ENCODE measurements at places on chromosomes 11 and 22.
A peak's percentile ranks its signal among the peaks of the same experiment; 100 is the strongest.

DNA sequence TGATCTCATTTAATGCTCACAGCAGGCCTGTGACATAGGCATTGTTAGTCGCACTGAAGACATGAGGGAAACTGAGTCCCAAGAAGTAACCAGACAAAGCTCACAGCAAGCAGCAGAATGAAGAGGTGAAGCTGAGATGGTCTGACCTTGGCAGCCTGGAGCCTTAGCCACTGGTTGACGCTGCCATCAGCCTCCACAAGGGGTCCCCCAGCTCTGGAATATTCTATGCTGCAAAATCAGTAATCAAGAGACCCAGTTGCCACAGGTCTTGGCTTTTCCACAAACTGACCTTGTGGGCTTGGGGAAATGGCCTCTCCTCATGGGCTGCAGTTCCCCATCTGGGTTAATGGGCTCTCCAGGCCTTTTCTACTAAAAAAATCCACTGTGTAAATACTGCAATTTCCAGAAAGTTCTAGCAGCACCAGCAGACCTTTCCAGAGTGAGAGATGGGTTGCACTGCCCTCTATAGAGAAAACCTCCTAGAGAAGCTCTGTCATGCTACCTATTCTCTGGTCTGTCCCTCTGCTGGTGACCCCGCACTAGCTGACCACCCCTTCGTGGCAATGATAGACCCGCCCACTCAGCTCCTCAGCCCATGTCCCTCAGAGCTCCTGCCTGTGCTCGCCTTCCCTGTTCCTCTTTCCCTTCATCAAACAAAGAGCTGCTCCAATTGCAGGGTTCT, 22.6 kb upstream of the ISX start:
- no peak for DNase-seq

GRCh38 chr11:66901964-66902390, 45.1 kb downstream of the LRFN4 start:
- no peak for DNase-seq

DNA sequence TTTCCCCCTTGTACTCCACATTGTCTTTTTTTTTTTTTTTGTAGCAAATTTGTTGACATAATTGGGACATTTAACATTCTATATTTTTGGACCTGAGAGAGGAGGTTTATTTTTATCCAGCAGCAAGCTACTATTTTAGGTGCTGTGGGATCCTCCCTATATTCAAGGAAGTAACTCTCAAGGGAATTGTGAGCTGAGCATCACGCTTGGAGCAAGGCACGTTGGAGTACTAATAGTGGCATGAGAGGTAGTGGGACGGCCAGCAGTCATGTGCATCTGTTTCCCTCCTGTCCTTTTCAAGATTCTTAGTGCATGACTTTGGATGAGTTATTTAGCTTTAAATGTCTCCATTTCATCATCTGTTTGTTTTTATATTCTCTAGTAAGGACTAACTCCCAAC, 52.3 kb downstream of the EXT2 start:
- DNase-seq, result no peak

DNA sequence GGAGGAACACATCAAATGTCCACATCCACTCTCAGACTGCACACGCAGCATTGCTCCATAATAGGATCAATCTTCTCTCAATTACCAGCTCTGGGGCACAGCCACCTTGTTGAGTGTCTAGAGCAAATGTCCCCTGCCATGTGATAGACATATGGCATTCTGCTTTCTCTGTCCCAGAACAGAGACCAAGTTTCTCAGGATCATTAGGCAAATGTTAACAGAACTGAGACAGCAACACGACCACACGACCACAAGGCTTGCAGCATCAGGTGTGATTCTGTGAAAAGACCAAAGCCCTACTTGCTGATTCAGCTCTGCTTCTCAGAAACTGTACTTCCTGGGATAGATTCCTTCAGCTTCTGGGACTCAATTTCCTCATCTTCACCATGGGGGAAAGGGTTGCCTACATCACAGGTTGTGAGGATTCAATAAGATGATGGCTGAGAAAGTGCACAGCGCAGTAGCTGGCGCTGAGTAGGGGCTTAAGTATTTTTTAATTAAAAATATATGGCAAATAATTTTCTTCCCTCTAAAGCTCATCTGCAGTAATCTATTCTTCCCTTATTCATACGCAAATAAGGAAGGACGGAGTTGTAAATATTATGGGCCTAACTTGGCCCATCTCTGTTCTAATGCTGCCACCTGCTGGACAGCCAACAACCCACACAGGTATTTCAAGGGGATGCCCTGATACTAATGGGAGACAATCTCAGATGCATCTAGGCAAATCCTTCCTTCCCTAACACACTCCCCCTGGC, 54.3 kb upstream of the USP47 start:
- DNase-seq, result peak; percentile 28

GRCh38 chr11:1163321-1163910, 5.7 kb downstream of the MUC5AC start:
- DNase-seq, result no peak

DNA sequence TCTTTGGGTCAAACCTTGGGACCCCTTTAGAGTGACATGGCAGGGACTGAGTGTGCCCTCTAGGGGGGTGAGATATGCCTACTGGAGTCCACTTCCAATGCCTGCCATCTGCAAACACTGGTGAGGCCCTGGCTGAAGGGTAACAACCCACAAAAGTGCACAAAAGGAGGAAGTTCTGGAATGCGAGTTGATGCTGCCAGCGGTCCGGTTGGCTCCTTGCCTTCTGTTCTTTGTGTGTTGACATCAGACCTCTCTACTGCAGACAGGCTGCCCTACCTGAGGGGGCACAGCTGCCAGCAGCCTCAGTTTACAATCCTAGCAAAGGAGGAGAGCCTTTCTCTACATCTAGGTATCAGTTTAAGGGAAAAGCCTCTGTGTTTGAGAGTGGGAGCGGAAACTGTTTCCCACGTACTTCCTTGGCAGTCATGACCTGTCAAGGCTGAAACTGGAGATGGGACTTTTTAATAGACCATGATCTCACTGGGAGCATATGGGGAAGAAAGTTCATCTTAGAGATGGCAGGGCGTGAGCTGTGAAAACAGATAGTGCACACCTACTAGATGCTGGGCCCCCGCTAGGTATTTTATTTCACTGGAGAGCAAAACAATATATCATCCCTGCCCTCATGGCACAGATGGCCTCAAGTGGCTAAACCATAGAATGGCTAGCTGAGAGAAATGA, 27.2 kb downstream of the BMAL1 start:
- no peak for DNase-seq

- no peak for DNase-seq
Measured at GRCh38 chr11:125365196-125365931, 130.7 kb downstream of the FEZ1 start.

- no peak for DNase-seq
Measured at GRCh38 chr11:9847636-9848035, 183.8 kb downstream of the SWAP70 start.

DNA sequence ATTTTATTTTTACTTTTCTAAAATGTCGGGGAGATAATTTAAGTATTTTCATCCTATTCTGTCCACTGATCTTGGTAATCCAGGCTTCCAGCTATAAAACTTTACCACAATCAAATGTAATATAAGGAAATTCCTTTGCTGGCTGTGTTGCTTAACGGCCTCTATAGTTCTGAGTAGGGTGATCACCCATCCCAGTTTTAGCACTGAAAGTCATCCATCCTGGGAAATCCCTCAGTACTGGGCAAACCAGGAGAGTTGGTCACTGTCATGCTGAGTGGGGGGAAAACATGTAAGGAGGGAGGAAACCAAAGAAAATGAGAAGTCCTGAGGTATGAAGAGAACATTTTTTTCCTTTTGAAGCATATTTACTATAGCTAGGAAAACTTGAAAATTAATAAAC, 12.8 kb upstream of the BACE1-AS start:
- no peak for DNase-seq

GRCh38 chr11:105344938-105345337, 205.4 kb upstream of the CARD18 start:
- no peak for DNase-seq

DNA sequence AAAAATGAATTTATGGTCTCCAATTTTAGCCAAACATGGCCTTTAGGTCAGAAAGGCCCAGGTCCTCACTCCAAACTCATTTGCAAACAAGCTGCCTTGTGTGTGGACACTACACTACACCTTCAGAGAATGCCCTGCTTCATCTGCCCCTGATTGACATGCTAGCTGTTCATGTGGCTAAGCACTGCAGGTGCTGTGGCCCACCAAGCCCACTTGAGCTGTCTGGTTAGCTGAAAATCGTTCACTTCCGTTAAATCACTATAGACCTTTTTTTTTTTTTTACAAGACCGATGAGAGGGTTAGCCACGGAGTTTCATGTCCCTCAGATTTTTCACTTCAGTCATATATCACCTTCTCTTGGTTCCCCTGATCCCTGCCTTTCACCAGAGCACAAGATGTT, 39.3 kb downstream of the NF2 start:
- DNase-seq, result no peak

DNA sequence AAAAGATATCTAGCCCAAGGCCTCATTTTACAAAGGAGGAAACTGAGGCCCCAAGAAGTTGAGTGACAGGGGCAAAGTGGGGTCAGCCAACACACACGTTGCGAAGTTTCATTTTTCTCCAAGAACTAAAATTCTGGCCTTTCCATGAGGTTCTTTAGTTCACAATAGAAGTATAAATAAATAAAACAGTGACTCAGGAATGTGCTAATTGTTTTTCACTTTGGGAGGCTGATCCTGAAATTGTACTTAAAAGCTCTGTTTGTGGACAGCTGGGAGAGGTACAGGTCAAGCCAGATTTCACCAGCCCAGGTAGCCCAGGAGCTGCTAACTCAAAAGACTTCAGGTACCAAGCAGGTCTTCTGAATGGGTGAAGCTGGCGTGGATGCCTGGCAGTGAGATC, 105.2 kb downstream of the TRAF6 start:
- no peak for DNase-seq

DNA sequence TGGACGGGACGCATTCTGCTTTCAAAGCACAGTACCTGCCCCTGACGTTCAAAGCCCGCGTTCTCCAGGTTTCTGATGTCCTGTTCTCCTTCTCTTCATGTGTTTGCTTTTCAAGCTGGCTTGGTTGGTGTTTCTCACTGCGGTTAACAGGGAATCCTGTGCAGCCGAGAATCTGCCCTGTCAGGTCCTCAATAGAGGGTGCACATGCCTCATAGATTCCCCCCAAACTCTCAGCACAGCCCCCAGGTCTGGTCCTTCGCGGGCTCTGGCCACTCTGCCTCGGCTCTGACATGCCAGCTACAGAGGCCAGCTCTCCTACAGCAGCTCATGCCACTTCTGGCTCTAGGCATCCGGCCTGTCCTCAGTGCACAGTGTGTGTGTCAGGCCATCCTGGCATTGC, 1343.8 kb downstream of the TBC1D22A start:
- DNase-seq, result no peak

- DNase-seq, result no peak
Measured at GRCh38 chr22:33350491-33350890, 292.3 kb upstream of the SYN3 start.

GRCh38 chr11:86637988-86638387, 34.4 kb downstream of the ME3 start:
- no peak for DNase-seq

DNA sequence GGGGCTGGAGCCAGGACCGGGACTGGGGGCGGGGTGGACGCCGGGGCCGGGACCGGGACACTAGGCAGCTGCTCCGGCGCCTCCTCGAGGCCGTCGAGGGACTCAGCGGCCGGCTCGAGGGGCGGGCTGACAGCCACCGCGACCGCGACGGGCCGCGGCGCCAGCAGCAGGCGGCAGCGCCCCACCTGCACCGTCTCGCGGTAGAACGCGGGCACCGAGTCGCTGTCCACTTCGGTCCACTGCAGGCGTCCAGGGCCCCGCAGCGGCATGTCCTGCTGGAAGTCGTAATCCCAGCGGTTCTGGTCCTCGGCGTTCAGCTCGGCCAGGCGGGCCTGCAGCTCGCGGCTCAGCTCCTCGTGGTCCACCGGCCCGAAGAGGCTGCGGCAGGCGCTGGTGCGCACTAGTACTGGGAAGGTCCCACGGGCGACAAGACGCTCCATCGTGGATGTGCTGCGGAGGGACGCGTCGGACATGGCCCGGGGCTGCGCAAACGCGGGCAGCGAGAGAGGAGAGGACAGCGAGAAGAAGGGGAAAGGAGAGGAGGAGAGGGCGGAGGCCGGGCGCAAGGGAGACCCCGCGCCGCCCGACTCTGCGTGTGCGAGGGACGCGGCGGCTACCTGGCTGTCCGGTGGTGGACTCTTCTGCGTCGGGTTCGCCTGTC, 428 bp downstream of the CDKN1C start:
- DNase-seq, result peak; percentile 86

DNA sequence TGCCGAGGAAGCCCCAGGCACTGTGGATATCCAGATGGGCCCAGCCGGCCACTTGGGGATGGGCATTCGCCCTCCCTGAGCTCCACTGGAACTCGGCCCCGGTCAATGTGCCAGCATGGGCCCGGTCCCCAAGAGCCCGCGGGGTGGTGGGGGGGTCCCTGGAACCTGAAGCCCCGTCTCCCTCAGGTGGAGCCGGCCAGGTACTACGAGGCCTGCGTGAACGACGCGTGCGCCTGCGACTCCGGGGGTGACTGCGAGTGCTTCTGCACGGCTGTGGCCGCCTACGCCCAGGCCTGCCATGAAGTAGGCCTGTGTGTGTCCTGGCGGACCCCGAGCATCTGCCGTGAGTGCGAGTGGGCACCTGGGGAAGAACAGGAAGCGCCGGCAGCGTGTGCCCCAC, 21.2 kb downstream of the MUC5AC start:
- no peak for DNase-seq

DNA sequence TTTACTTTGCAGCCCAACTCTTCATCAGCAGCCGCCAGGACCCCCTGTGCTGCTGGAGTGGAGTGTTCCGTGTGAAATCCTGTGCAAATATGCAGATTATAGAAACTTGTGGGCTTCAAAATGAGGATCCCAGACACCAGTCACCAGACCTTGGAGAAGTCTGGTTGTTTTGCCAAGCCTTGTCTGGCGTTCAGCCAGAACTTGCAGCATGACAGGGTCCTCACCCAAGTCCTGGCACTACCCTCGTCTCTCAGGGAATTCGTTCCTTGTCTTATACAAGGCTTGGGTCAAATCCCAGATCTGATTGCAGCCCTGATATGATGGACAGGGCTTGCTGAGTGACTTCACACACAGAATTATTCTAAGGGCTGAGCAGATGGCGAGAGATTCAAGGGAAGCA, 18.9 kb downstream of the SHISAL1 start:
- no peak for DNase-seq

DNA sequence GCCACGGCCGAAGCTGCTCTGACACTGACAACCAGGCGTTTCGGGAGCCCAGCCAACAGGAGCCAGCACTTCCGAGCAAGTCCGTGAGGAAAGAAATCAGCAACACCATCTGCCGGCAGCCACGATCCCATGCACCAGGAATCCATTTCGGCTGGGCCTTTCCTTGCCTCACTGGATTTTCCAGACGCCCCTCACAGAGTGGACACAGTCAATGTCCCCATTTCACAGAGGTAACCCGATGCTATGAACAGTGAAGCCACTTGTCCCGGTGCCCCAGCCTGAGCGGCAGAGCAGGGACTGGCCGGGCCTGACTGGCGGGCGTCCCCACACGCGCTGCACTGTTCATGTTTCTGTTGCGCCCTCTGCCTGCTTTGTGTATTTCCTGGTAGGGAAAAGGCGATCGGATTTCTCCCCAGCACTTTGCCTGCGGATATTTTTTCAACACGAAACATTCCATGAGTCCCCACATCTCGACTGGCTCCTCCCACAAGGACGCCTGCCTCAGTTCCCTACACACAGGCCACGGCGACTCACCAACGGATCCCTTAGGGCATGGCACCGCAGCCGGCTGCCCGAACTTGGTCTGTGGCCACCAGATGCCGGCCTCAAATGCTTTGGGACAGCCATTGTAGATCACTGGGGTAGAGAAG, 55.3 kb downstream of the TRMU start:
- no peak for DNase-seq

- DNase-seq, result no peak
Measured at GRCh38 chr11:117387992-117388755, 60.5 kb downstream of the CEP164 start.

- peak; percentile 45 for DNase-seq
Measured at GRCh38 chr11:74849525-74850391, 99.1 kb downstream of the XRRA1 start.

Data from H54 (cell line).